Purkinje cell (primary cell): ENCODE measurements at places on chromosomes 7 and 10. TPM values are rescaled to one million over a fixed set of nuclear protein-coding genes. Genes with fewer than 3 reads are reported as not detected.

Gene GIMAP8
- polyA plus RNA-seq, result 0.38 TPM in 1 of 2 replicates, not detected in the other

Gene AKR1C1
- 0.85 and 25.5 TPM in 2 replicates for polyA plus RNA-seq

Gene KNDC1
- 0.19 and 0.52 TPM in 2 replicates for polyA plus RNA-seq

Gene APBB1IP
- not detected in 2 replicates for polyA plus RNA-seq

Gene HOXA5
- polyA plus RNA-seq, result not detected in 2 replicates
